ENCODE measurements at places on chromosomes 12 and 14. TPM values are rescaled to one million over a fixed set of nuclear protein-coding genes. Genes with fewer than 3 reads are reported as not detected.

- H3K4me1 ChIP-seq = no peaks in the 10 kb centered on the region
- no peaks in the 10 kb centered on the region for H3K36me3 ChIP-seq
- H3K27ac ChIP-seq = no peak overlapping the region
These were observed 2.5 kb upstream of the ESRRB start for GRCh38 chr14:76373456-76373855.

GRCh38 chr12:96503976-96504375 is 14.6 kb downstream of the CFAP54 start:
- no peak overlapping the region for H3K27ac ChIP-seq
- no peak for DNase-seq
- H3K4me3 ChIP-seq = no peak overlapping the region
- H3K27me3 ChIP-seq = no peaks in the 10 kb centered on the region
- H3K4me1 ChIP-seq = peaks cover 21% of the 10 kb centered on the region
- H3K36me3 ChIP-seq = no peaks in the 10 kb centered on the region

DNA sequence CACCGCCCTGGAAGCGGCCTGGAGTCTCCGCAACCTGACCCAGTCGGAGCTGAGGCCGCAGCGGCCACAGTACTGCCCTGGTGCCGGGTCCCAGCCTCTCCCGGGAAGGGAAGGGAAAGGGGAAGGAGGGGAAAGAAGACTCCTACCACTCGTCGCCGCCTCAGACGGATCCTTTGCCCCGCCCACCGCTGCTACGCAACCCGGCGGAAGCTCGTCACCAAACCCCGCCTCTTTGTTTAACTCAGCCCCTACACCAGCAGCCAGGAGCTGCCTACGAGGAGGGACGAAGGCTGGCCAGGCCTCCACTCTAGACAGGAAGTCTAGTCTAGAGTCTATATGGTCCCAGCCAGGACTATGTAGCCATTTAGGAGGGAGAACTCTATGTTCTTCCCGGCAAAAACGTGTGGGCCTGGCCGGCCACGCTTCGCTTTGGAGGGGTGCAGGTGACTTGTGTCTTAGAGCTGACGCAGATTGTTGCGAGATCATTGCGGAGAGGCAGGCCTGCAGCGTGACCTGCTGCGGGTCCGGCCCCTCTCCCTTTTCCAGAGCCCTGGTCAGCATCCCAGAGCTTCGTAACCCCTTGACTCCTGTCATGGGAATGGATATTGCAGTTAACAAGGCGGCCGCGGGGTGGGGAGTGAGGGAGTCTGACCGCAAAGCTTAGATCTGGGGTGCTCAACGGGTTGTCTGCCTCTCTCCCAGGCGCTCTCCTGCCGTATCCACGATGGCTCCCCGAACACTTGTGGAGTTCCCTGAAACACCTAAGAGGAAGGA is at the start of gene RNF41:
TSS of gene RNF41 (minus strand) at position 166 of the 774 bp plus-strand sequence. CDS start 7,875 bp downstream, outside the sequence.
- H3K4me1 ChIP-seq = peaks cover 37% of the 10 kb centered on the region
- peak within 1 kb of the TSS; percentile 91 for H3K4me3 ChIP-seq
- no peaks in the 10 kb centered on the region for H3K36me3 ChIP-seq
- DNase-seq = peak; percentile 91
- no peaks in the 10 kb centered on the region for H3K27me3 ChIP-seq

- H3K4me3 ChIP-seq = no peak overlapping the region
- DNase-seq = no peak
- H3K4me1 ChIP-seq = peaks cover 11% of the 10 kb centered on the region
- no peaks in the 10 kb centered on the region for H3K27me3 ChIP-seq
- no peak overlapping the region for H3K27ac ChIP-seq
These were observed 19.3 kb downstream of the MBIP start for GRCh38 chr14:36301159-36301558.

DNA sequence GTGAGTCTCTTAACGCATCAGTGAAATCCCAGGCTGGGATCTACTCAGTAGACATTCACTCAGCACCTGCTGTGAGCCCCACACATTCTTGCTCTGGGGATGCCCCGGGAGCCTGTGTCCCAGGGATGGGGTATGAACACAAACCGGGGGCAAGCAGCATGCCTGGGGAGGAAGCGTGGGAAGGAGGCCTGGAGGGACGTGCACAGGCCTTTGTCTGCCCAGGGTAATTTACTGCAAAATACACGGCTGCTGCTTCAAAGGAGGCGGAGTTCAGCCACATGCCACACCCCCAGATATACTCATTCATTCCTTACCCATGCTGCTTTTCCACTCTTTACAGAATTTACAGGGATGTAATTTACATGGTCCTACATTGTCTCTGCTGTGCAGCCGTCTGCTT is 187.8 kb downstream of the ADGRD1 start:
- DNase-seq = no peak
- H3K36me3 ChIP-seq = no peaks in the 10 kb centered on the region
- no peak overlapping the region for H3K27ac ChIP-seq
- no peaks in the 10 kb centered on the region for H3K27me3 ChIP-seq
- no peaks in the 10 kb centered on the region for H3K4me1 ChIP-seq

GRCh38 chr12:50398931-50399330 is 1.8 kb upstream of the LARP4 start:
- H3K4me1 ChIP-seq = peaks cover 51% of the 10 kb centered on the region
- no peak overlapping the region for H3K27ac ChIP-seq
- no peak for DNase-seq
- H3K27me3 ChIP-seq = no peaks in the 10 kb centered on the region
- no peaks in the 10 kb centered on the region for H3K36me3 ChIP-seq

- H3K4me1 ChIP-seq = peaks cover 49% of the 10 kb centered on the region
- peak overlapping the region; percentile 68 for H3K4me3 ChIP-seq
- peak; percentile 70 for DNase-seq
These were observed 4.2 kb upstream of the BAZ2A start for GRCh38 chr12:56634242-56634836.

GRCh38 chr14:97946641-97947040 is 1149.5 kb downstream of the VRK1 start:
- no peaks in the 10 kb centered on the region for H3K36me3 ChIP-seq
- H3K27ac ChIP-seq = no peak overlapping the region
- DNase-seq = no peak

DNA sequence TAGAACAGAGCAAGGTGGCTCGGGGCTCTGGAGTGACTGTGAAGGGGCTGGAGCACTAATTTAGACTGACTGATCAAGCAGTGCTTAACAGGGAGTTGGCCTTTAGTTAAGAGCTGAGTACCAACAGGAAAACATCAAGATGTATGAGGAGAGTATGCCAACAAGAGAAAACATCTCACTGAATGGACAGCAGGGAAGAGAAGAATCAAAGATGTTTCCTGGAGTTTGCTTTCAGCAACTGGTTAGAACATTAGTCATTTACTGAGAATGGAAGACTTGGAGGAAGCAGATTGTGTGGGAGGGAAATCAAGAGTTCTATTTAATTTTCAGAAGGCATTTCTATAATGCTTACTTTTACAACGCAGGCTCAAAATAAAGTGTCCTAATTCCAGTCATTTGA is 259.3 kb downstream of the ADAMTS20 start:
- no peaks in the 10 kb centered on the region for H3K36me3 ChIP-seq
- DNase-seq = no peak
- H3K4me1 ChIP-seq = no peaks in the 10 kb centered on the region

DNA sequence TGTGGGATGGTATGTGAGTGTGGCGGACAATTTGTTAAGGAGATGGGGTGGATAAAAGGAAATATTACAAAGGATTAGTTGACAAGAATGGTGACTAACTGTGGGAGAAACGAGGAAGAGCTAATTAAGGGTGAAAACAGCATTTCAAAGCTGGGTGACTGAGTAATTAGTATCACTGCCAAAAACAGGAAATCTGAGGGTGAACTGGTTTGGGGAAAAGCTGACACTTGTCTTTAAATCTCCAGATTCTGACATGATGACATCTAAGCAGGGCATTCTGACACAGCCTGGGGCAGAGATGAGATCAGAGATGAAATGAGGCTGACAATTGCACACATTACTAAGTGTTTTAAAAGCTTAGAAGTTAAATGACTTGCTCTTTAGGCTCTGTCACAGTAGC is 42.4 kb upstream of the CCDC175 start:
- no peak for DNase-seq
- H3K4me3 ChIP-seq = no peak overlapping the region
- no peak overlapping the region for H3K27ac ChIP-seq
- no peaks in the 10 kb centered on the region for H3K36me3 ChIP-seq

- no peak for DNase-seq
- no peaks in the 10 kb centered on the region for H3K36me3 ChIP-seq
- no peaks in the 10 kb centered on the region for H3K4me1 ChIP-seq
- no peak overlapping the region for H3K4me3 ChIP-seq
- no peaks in the 10 kb centered on the region for H3K27me3 ChIP-seq
These were observed 969.1 kb upstream of the NOVA1 start for GRCh38 chr14:27566843-27567382.

GRCh38 chr12:15364221-15365160 is 42.2 kb downstream of the PTPRO start:
- no peak for DNase-seq
- H3K27me3 ChIP-seq = no peaks in the 10 kb centered on the region
- no peaks in the 10 kb centered on the region for H3K4me1 ChIP-seq
- H3K27ac ChIP-seq = no peak overlapping the region
- no peak overlapping the region for H3K4me3 ChIP-seq

- no peaks in the 10 kb centered on the region for H3K27me3 ChIP-seq
- no peak for DNase-seq
- no peaks in the 10 kb centered on the region for H3K4me1 ChIP-seq
- no peaks in the 10 kb centered on the region for H3K36me3 ChIP-seq
These were observed 91.6 kb upstream of the ATF7IP start for GRCh38 chr12:14273913-14274311.

DNA sequence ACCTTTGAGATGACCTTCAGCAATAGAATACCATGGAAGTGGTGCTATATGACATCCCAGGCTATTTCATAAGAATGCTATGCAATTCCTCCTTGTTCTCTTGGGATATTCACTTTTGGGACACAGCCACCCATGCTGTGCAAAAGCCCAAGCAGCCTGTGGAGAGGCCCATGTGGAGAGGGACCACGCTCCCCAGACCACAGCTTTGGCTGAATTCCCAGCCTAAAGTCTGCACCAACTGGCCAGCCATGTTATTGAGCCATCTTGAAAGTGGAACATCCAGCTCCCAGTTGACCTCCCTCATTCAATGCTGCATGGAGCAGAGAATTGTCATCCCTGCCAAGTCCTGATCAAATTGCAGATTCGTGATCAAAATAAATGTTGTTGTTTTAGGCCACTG is 275.1 kb downstream of the SUDS3 start:
- no peak overlapping the region for H3K4me3 ChIP-seq
- no peaks in the 10 kb centered on the region for H3K4me1 ChIP-seq
- H3K27ac ChIP-seq = no peak overlapping the region
- DNase-seq = no peak
- H3K27me3 ChIP-seq = no peaks in the 10 kb centered on the region
- H3K36me3 ChIP-seq = no peaks in the 10 kb centered on the region

DNA sequence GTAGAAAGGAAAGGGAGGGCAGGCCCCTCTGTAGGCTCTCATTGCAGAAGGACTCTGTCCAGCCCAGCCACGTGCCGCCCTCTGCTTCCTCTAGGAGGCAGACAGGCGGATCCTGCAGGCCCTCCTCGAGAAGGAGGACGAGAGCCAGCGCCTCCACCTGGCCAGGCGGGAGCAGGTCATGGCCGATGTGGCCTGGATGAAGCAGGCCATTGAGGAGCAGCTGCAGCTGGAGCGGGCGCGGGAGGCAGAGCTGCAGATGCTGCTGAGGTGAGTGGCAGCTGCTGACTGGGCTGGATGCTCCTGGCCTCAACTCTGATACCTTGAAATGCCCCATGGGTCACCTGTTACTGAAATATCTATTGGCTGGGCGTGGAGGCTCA is 10.9 kb downstream of the TCHP start:
- no peaks in the 10 kb centered on the region for H3K27me3 ChIP-seq
- peaks cover 18% of the 10 kb centered on the region for H3K36me3 ChIP-seq
- H3K4me1 ChIP-seq = peaks cover 8% of the 10 kb centered on the region
- peak overlapping the region; percentile 11 for H3K27ac ChIP-seq

- H3K4me3 ChIP-seq = no peak overlapping the region
- H3K27me3 ChIP-seq = peaks cover 6% of the 10 kb centered on the region
- H3K4me1 ChIP-seq = peaks cover 30% of the 10 kb centered on the region
- H3K36me3 ChIP-seq = no peaks in the 10 kb centered on the region
- H3K27ac ChIP-seq = no peak overlapping the region
- peak; percentile 27 for DNase-seq
These were observed 5.7 kb downstream of the WNT5B start for GRCh38 chr12:1634590-1635191.

DNA sequence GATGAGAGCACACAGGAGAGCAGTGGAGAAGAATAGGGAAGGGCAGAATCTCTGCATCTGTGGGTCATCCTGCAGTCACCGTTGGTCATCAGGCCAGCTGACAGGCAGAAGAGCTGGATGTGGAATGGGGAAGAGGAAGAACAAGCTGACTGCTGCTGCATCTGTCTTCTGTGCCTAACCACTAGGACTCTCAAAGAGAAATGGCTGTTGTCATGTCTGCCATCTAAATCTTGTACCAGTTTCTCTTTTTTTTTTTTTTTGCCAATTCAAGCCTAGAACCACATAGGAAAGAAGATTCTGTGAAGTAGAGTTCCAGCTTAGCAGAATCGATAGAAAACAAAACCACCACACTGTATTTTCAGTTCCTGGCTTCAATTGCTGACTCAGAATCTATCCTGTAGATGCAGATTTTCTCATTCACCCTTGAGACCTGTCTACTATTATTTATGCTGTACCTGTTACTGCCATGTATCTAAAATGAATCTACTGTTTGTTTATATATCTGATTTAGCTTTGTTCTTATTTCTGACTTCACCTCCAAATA is 421.9 kb upstream of the PRICKLE1 start:
- H3K27ac ChIP-seq = no peak overlapping the region
- no peaks in the 10 kb centered on the region for H3K27me3 ChIP-seq
- no peaks in the 10 kb centered on the region for H3K36me3 ChIP-seq
- DNase-seq = no peak
- H3K4me1 ChIP-seq = no peaks in the 10 kb centered on the region

DNA sequence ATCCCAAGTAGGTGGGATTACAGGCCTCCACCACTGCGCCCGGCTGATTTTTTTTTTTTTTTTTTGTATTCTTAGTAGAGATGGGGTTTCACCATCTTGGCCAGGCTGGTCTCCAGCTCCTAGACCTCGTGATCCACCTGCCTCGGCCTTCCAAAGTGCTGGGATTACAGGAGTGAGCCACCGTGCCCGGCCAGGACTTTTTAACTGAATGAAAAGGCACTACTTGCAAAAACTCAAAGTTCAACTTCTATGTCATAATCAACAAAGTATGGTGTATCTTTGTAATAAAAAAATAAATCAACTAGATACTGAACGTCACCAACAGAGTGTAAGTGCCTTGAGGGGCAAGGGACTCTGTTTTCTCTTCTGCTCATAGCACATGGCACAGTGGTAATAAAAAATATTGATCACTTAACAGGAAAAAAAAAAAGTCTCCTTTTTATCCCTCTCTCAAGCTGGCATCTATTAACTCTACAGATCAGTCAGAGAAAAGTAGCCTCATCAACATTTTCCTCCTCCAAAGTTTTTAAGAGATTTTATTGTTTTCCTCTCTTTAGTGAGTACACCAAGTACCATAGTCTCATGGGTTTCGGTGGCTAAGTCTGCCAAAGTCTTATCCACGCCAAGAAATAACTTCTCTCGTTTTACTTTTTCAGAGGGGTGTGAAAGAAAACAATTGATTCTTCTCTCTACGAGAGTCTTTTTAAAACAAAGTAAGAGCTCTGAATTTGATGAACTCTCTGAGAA is 10.6 kb upstream of the FOXN3 start:
- no peak for DNase-seq
- H3K27me3 ChIP-seq = no peaks in the 10 kb centered on the region
- peak overlapping the region; percentile 12 for H3K27ac ChIP-seq
- peaks cover 55% of the 10 kb centered on the region for H3K4me1 ChIP-seq

Gene MORN3
- 0.98 TPM for polyA plus RNA-seq

Gene SMCO3
- polyA plus RNA-seq = 0.29 TPM

Gene EXOC3L4
- polyA plus RNA-seq = 11.8 TPM

Gene CLEC14A
- not detected for polyA plus RNA-seq

Gene IGF1
- not detected for polyA plus RNA-seq

Gene SERPINA6
- polyA plus RNA-seq = 391 TPM

Gene CNPY2
- polyA plus RNA-seq = 285 TPM

Gene ALDH1L2
- 4.0 TPM for polyA plus RNA-seq

Gene TPPP2
- polyA plus RNA-seq = 1.7 TPM
